ENCODE measurements at places on chromosomes 2 and 18. TPM values are rescaled to one million over a fixed set of nuclear protein-coding genes. Genes with fewer than 3 reads are reported as not detected.
A peak's percentile ranks its signal among the peaks of the same experiment; 100 is the strongest.

DNA sequence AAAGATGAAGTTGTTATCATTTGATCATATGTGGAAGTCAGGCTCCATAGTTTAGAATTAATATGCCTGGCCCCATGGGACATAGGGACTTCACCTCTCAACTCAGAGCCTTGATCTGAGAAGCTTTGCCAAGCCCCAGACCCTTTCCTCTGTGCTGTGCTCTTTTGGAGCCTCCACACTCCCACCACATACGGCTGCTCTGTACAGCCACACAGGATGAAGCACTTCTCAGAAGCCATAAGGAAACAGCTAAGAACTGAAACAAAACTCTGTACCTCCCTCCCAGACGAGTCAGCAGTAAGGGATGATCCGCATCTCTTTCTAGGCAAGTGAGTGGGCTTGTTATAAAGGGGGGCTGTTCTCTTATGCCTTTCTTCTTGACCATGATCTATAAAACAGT is 66.5 kb downstream of the CAB39 start:
- peaks cover 40% of the 10 kb centered on the region for H3K4me1 ChIP-seq
- no peak overlapping the region for H3K4me3 ChIP-seq

GRCh38 chr2:10548626-10549025 is 100.5 kb upstream of the ODC1 start:
- no peak for DNase-seq
- no peak overlapping the region for H3K4me3 ChIP-seq
- peaks cover 34% of the 10 kb centered on the region for H3K4me1 ChIP-seq
- H3K27me3 ChIP-seq = peaks cover 16% of the 10 kb centered on the region

DNA sequence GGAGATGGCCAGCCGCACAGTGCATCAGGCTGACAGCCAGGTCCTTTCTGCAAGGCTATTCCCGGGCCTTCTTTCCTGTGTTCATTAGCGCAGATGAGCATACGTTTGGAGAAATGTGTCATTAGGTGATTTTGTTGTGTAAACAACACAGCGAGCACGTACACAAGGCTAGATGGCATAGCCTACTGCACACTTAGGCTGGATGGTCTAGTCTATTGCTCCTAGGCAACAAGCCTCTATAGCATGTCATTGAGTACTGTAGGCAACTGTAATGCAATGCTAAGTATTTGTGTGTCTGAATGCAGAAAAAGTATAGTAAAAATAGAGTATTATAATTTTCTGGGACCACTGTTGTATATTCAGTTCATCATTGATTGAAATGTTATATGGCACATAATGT is 50.9 kb upstream of the PHLPP1 start:
- no peaks in the 10 kb centered on the region for H3K27me3 ChIP-seq
- H3K27ac ChIP-seq = no peak overlapping the region
- H3K4me3 ChIP-seq = no peak overlapping the region
- no peak for DNase-seq

The SS18 gene
- polyA plus RNA-seq = 15.1 TPM

DNA sequence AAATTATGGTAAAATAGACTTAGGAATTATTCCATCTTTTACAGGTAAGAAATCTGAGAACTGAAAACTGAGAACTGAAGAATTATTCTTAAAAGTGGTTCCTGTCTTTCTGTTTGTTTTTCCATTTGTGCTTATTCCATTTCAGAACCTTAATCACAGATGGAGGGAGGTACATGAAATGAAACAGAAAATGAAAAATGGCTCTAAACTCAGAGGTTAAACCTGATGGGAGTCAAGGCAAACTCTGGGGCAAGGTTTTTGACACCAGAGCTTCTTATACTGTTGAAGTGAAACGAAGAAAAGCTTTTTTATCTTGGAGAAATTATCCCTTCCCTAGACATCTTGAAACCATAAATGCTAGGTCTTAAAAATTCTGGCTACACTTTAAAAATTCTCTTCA is 182.1 kb downstream of the ZNF804A start:
- H3K27me3 ChIP-seq = no peaks in the 10 kb centered on the region
- H3K27ac ChIP-seq = no peak overlapping the region
- no peaks in the 10 kb centered on the region for H3K36me3 ChIP-seq
- no peaks in the 10 kb centered on the region for H3K4me1 ChIP-seq
- DNase-seq = no peak

GRCh38 chr2:145524303-145524702 is 1004.4 kb upstream of the ZEB2 start:
- no peak for DNase-seq

The TMEM163 gene
- 0.88 TPM for polyA plus RNA-seq

DNA sequence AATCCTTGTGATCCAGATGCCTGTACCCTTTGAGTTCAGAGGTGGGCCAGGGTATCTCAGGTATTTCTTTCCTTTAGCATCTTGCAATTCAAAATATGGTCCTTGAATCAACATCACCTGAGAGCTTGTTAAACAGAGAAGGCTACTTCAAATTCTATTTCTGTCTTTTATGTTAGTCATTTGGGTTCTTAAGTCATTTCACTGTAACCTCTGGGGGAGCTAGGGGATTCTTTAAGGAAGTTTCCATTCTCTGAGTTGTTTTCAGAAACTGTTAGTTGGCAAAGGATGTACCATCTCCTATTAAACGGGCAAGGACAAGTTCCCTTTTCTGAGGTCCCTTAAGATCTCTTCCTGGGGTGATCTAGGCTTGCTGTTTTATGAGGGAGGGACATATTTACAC is 16.6 kb downstream of the CFLAR start:
- H3K4me3 ChIP-seq = no peak overlapping the region
- H3K36me3 ChIP-seq = peaks cover 72% of the 10 kb centered on the region
- no peak for DNase-seq

GRCh38 chr2:182767578-182767977 is 51.5 kb downstream of the DNAJC10 start:
- no peak for DNase-seq
- no peak overlapping the region for H3K27ac ChIP-seq
- H3K27me3 ChIP-seq = no peaks in the 10 kb centered on the region
- H3K36me3 ChIP-seq = no peaks in the 10 kb centered on the region
- no peaks in the 10 kb centered on the region for H3K4me1 ChIP-seq

- no peak overlapping the region for H3K27ac ChIP-seq
- peaks cover 4% of the 10 kb centered on the region for H3K27me3 ChIP-seq
- DNase-seq = no peak
- H3K4me3 ChIP-seq = no peak overlapping the region
- H3K4me1 ChIP-seq = no peaks in the 10 kb centered on the region
Observed at GRCh38 chr2:88866756-88867155, 175.3 kb downstream of the RPIA start.

DNA sequence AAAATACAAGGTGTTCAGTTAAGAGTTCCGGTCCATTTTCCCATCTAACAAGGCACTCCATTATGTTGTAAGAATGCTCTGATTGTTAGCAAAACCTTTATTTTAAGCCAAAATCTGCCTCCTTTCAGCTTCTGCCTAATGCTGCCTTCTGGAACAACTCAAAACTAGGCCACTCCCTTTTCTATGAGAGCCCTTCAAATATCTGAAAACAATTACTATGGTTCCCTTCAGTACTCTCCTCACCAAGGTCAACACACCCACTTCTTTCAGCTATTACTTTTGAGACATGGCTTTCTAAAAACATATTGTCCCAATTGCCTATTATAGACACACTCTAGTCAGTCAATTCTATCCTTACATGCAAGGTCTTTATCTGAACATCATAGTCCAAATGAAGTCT is 429.4 kb downstream of the ERBB4 start:
- H3K36me3 ChIP-seq = no peaks in the 10 kb centered on the region
- no peak overlapping the region for H3K27ac ChIP-seq
- H3K27me3 ChIP-seq = no peaks in the 10 kb centered on the region
- DNase-seq = no peak

The CYP27C1 gene
- polyA plus RNA-seq = 0.15 TPM

The RAX gene
- polyA plus RNA-seq = not detected

DNA sequence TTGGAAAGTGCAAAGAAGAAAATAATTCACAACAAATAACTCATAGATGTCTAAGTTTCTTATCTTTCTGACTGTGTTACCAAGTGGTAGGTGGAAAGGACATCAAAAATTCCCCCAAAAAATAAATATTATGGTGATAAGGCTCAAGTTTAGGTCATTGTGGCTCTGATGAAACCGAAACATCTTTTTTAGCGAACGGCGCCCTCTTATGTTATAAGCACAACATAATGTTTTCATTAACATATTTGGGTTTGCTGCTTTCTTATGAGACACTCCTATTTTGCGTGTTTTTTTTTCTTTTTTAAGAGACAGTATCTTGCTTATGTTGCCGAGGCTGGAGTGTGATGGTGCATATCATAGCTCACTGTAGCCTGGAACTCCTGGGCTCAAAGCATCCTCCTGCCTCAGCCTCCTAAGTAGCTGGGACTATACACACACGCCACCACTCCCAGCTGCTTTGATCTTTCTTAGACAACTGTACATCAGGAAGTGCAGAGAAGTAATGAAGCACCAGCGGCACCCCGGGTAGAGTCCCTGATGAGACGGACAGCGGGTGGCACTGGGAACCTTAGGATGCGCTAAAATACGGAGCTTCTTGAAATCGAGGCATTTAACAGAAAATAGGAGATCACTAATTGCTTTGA is 38.5 kb upstream of the SLC35G4 start:
- peaks cover 18% of the 10 kb centered on the region for H3K27me3 ChIP-seq
- DNase-seq = no peak
- H3K36me3 ChIP-seq = no peaks in the 10 kb centered on the region

DNA sequence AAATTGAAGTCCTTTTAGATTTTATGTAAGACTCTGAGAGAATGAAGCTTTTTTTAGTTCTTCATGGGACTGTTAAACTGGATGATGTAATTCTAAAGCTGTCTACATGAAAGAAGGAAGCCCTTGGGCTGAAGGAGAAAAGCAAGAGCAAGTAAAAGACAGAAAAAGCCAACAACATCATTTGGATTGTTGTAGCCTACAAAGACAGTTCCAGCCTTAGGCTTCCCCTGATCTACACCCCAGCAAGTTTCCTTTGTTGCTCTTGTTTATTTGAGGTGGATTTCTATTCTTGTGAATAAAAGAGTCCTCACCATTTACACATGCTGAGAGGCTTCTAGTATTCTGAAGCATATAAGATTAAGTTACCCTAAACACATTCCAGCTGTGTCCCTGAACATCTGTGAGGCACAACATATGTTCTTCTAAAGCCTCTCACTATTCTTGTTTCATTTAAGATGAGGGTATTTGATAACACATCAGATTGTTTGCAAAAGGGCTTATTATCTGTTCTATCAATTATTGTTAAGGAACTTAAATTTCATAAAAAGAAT is 377.8 kb downstream of the LNPK start:
- H3K4me3 ChIP-seq = no peak overlapping the region
- no peaks in the 10 kb centered on the region for H3K27me3 ChIP-seq
- no peaks in the 10 kb centered on the region for H3K4me1 ChIP-seq
- no peak overlapping the region for H3K27ac ChIP-seq
- H3K36me3 ChIP-seq = no peaks in the 10 kb centered on the region
- DNase-seq = no peak

DNA sequence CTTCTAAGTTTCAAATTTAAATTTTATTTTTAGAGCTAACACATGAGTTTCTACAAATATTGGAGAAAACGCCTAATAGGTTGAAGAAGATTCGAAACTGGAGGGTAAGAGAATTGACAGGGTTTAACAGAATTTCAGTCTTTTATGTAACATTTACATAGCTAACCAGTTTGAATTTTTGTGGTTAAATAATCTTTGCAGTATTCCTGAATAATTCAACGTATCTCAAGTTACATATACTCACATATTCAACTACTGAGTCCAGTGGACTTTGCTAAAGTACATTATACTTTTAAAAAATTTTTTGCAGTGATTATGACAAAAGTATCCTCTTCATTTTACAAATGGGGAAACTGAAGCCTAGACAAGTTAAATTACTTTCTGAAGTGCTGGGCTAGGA is 34.0 kb downstream of the CCNT2 start:
- H3K4me3 ChIP-seq = no peak overlapping the region
- no peaks in the 10 kb centered on the region for H3K36me3 ChIP-seq
- DNase-seq = no peak
- no peak overlapping the region for H3K27ac ChIP-seq
- no peaks in the 10 kb centered on the region for H3K27me3 ChIP-seq

The OSBPL1A gene
- 28.1 TPM for polyA plus RNA-seq

The HAT1 gene
- polyA plus RNA-seq = 6.2 TPM

GRCh38 chr2:54589340-54590215 is 133.5 kb downstream of the SPTBN1 start:
- DNase-seq = peak; percentile 64
- H3K4me1 ChIP-seq = peaks cover 81% of the 10 kb centered on the region

DNA sequence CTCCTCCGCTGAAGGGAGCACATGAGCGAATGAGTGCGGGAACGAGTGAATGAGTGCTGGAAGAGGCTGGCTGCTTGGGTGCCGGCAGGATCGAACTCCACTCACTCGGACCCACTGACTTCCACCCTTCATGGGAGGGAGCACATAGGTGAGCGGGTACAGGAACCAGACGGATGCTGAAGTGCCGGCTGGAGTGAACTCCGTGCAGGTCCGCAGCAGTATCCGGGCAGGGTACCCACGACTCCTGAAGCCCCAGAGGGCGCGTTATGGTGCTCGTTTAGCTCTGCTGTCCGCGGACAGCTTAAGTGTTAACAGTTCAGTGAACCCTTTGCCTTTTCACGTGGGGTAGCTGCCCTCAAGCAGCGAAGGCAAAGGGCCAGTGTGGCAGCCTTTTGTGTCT is 23.2 kb downstream of the RPRM start:
- no peak for DNase-seq
- H3K36me3 ChIP-seq = no peaks in the 10 kb centered on the region
- H3K4me1 ChIP-seq = no peaks in the 10 kb centered on the region
- H3K4me3 ChIP-seq = no peak overlapping the region
- no peak overlapping the region for H3K27ac ChIP-seq

The CDH19 gene
- polyA plus RNA-seq = 15.2 TPM

- H3K4me1 ChIP-seq = no peaks in the 10 kb centered on the region
- no peaks in the 10 kb centered on the region for H3K36me3 ChIP-seq
- H3K4me3 ChIP-seq = no peak overlapping the region
- DNase-seq = no peak
Observed at GRCh38 chr18:41406834-41407233, 548.2 kb upstream of the PIK3C3 start.

GRCh38 chr2:181163139-181163538 is 182.7 kb downstream of the UBE2E3 start:
- no peaks in the 10 kb centered on the region for H3K27me3 ChIP-seq
- H3K36me3 ChIP-seq = no peaks in the 10 kb centered on the region
- no peak for DNase-seq
- H3K4me1 ChIP-seq = no peaks in the 10 kb centered on the region
- H3K27ac ChIP-seq = no peak overlapping the region

The TMEM169 gene
- 0.15 TPM for polyA plus RNA-seq

- no peak for DNase-seq
- H3K27ac ChIP-seq = no peak overlapping the region
- no peaks in the 10 kb centered on the region for H3K36me3 ChIP-seq
- H3K4me1 ChIP-seq = no peaks in the 10 kb centered on the region
Observed at GRCh38 chr2:238642973-238643372, 204.9 kb upstream of the TWIST2 start.

DNA sequence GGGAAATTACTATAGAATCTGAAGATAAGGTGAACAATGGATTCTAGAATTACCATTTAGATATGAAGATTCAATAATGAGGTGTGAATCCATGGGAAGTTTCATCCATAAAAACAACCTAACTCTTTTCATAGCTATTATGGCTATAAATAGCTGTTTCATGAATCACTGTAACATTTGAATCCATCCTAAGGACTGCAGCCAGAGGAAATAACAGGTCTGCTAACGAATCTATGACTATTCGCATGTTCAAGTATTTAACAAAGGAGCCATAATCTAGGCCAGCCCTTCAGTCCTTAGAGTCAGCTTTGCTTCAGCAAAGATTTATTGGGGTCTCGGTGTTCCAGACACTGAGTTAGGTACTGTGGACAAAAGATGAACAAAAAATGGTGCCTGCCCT is 87.1 kb downstream of the MYOM1 start:
- H3K27ac ChIP-seq = no peak overlapping the region
- no peak for DNase-seq
- H3K4me3 ChIP-seq = no peak overlapping the region
- peaks cover 7% of the 10 kb centered on the region for H3K36me3 ChIP-seq
- H3K4me1 ChIP-seq = peaks cover 17% of the 10 kb centered on the region
